ENCODE measurements at places on chromosomes 6 and 20.
A peak's percentile ranks its signal among the peaks of the same experiment; 100 is the strongest.

DNA sequence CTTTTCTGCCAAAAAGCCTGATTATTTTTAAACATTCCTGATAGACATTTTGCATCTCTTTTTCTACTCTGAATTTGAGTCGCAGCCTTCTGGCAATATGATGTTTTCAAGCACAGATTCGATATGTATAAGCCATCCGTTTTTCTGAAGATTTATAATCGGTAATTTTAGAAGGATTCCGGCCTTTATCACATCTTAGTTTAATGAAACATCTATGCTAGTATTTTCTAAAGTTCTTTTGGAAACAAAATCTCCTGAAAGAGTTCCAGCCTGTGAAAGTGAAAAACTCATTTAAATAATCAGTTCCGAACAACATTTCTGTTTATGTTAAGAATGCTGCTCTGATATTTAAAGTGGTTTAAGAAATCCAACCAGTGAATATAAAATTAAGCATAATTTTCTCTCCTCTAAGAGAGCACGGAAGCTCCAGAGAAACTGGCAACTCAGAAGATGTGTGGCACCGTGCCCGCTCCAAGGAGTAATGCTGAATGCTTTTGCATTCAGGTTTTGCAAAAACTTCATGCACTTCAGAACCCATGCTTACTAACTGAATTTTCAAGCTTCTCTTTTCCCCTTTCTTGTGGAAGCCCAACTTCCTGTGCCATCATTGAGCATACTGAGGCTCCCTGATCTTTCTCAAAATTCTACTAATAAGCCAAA is 20.7 kb downstream of the NDUFAF4 start:
- no peak for DNase-seq

DNA sequence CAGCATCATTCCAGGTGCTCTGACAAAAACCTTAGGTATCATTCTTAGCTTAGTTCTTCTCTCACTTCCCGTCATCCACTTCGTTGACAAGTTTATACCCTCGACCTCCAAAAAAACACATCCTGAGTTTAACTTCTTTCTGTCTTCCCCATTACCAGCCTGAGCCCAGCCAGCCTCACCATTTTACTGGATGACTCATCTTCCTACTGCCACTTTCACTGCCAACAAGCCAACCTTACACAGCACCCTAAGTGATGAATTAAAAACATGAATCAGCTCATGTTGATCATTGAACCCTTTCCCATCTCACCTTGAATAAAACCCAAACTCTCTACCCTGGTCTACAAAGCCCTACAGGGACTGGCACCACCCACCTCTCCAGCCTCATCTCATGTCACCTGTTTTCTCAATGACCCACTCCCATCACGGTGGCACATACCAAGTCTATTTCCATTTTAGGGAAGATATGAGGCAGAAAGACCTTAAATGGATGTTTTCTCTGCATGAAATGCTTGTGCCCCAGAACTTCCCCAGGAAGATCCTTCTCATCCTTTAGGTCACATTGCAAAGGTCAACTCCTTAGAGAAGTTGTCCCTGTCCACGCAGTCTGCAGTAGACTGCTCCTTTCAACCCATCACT is 9.9 kb upstream of the UST start:
- no peak for DNase-seq

DNA sequence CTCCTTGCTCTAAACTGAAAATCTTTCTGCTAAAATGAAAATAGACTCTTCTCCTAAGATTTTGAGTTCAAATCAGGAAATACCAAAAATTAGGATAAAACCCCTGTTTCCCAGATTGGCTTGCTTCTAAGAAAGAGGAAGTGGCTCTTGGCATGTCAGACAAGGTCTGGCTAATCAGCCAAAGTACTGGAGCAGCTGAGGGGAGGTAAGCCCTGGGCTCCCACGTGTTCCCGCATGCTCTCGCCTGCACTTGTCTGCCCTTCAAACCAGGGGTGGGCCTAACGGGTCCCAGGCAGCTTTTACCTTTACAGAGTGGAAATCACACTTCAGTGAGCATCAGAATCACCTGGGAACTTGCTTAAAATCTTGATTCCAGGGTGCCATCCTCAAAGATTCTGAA is 43.2 kb upstream of the GABRR1 start:
- DNase-seq: no peak

DNA sequence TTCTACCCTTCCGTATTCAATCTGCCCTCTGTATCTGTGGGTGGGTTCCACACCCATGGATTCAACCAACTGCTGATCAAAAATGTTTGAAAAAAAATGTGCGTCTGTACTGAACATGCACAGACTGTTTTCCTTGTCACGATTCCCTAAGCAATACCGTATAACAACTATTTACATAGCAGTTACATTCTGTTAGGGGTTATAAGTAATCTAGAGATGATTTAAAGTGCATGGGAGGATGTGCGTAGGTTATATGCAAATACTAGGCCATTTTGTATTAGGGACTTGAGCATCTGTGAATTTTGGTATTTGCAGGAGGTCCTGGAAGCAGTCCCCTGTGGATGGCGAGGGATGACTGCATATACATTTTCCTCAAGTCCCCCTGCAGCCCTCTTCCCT is 486.9 kb downstream of the PREX1 start:
- no peak for DNase-seq

DNA sequence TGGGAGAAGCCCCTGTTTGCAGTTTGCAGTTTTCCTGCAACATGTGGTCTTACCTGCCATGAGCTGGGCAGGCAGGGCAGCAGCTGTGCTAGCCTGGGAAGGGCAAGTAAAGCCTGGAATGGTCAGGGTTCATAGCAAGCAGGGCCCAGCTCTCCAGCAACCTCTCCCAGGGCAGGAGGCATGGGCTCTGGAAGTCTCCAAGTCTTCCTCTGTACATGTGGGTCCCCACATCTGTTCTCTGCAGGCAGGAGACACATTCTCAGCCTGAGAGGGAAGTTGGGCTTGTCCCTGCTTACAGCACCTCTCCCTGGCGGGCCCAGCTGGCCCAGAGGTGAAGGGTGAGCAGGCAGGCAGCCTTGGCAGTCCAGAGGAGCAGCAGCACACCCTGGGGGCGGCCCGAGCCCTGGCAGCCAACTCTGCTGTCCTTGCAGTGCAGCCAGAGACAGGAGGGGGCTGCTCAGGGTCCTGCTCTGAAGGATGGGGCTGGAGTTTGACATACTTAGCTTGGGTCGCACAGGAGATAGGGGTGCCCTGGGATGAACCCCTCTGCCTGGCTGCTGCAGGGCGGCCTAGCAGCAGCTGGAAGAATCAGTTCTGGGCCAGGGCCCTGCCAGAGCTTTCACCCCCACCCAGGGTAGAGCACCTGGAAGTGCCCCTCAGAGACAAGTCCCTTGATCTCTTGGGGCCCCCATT is 176.0 kb downstream of the MRPL14 start:
- peak; percentile 57 for DNase-seq

DNA sequence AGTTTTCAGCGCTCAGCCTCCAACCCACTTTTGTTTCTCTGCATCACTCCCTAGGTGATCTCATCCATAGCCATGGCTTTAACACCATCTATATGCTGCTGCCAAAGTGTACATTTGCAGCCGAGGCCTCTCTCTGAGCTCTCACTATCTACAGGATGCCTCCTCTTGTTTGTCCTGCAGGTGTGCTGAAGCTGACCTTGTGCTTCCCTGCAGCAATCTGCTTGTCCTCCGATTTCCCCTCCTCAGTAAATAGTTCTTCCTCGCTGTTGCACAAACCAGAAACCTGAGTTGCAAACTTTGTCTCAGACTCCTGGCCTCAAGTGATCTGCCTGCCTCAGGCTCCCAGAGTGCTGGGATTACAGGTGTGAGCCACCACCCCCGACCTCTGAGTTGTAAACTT is 3.7 kb upstream of the TXNDC5 start:
- no peak for DNase-seq

DNA sequence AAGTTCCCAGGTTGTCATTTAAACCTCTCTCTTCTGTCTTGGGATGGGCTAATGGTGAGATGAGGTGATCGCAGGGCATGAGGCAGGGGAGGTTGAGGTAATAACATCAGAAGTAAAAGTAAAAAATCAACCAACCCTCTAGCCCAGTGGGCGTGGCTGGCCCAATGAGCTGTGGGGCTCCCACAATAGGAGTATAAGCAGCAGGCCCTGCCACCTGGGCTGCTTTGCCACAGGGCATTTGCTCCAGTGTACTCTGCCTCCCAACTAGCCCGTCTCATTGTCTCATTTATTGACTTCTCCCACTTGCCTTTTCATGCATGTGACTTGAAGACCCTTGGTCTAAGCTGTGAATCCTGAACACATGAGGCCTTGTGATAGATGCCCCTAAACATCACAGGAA is 62.8 kb downstream of the PHACTR3 start:
- no peak for DNase-seq

GRCh38 chr6:137661601-137662000 is 167.4 kb upstream of the OLIG3 start:
- DNase-seq: peak; percentile 23

Data from fibroblast of upper back skin (primary cell).